Activated CD4-positive, alpha-beta T cell treated with anti-CD3 and anti-CD28 coated beads for 1 hour (primary cell): ENCODE measurements at places on chromosomes 3 and 15.

GRCh38 chr3:137759505-137759904 is 4.6 kb upstream of the SOX14 start:
- no peak for DNase-seq

DNA sequence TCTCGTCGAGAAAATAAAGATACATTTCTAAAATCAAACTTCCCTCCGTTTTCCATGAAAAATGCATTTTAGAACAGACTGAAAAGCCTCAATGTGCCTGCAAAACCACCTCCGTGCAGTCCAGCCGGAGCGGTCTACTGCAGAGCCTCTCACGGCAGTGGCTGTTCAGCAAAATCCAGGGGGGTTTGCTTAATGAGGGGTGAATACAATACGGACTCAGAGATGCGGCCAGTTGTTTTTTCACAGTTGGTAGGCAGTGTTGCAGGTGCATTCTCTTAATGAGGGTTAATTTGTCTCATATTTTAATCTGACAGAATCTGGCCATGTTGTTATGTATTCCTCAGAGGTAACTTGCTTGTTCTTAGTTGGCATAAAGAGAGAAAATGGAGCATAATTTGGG is 223.0 kb downstream of the EBLN2 start:
- DNase-seq: no peak

DNA sequence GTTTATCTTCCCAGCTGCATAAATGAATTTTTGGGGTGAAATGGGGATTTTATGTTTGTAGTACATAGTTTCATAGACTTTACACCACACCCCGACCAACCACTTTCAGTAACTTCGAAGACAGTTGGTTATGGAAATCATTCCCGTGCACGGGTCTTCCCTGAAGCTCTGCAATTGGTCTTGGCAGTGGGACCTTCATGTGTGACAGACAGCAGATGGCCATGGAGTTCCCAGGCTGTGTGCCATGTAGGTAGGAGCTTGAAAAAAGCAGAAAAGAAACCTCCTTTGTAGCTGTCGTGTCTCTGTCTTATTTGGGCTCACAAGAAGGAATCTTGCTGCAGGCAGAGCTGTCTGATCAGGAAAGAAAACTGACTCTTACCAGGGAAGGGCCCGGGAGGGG is 25.9 kb downstream of the EXOG start:
- DNase-seq: no peak

GRCh38 chr3:150370122-150370602 is 37.9 kb upstream of the TSC22D2 start:
- DNase-seq: no peak

DNA sequence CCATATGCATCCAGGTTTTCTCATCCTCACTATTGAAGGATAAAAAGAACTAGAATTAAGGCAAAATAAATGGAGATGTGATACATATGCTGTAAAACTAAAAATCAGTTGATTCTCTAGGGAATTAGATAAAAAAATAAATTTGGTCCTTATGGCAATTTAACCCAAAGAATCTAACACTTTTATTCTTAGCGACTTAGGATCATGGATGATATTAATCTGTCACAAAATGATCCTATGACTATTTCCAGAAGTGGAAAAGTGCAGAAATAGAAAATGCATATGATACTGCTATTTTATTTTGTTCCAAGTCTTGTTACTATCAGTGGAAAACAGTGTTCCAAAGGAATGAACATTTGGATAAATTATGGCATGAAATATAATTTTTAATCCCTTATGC is 746.3 kb downstream of the ROBO2 start:
- DNase-seq: no peak

DNA sequence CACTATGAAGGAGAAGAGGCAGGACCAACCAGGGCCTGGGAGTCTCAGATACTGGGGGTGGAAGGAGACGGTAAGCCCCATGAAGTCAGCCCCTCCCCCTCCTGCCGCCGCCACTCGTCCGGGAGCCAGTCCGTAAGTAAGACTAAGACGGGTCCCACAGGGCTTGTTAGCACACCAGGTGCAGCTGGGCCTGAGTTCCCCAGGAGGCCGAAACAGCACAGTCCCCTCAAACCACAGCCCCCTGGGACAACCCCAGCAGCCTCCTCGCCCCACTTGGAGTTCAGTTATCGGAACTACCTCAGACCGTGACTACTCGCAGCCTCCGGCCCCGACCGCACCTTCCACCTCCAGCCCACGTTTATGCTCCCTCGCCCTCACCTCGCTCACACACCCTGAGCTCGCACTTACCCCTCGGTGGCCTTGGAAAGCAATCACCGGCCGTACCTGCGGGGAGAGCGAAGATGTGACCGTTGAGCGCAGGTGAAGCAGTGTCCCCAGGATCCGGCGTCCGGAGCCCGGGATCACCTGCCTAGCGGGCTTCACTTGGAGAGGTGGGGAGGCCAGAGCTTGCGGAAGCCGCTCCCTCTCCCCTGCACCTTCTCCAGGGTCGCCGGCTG is 557 bp downstream of the ELL3 start:
- no peak for DNase-seq

DNA sequence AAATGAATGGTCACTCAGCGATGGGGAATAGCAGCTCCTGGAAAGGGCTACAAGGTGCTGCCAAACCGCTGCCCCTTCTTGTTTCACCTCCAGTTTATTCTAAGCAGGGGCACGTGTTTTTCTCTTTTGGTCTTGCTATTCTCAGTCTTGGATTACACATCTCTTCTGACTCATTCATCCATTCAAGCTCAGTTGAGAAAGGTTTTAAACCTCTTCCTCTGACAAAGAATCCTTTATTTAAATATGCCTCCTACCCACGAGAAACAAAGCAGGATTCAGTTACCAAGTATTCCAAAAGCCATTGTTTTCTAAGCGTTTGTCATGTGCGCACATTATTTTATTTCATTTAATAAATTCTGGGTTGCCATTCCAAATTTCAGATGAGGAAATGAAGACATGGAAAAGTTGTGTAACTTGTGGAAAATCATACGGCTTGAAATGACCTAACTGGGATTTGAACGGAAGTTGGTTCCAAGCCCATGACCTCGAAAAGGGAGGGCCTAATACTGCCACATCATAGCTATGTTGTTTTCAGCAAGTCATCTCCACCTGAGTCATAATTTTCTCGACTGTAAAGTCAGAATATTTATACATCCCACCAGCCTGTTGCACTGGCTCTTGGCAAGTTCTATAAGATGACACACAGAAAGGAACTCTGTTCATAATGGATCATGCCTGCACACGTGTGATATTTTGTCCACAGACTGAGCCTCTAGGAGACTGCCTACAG is 292.0 kb upstream of the SLCO3A1 start:
- DNase-seq: no peak

DNA sequence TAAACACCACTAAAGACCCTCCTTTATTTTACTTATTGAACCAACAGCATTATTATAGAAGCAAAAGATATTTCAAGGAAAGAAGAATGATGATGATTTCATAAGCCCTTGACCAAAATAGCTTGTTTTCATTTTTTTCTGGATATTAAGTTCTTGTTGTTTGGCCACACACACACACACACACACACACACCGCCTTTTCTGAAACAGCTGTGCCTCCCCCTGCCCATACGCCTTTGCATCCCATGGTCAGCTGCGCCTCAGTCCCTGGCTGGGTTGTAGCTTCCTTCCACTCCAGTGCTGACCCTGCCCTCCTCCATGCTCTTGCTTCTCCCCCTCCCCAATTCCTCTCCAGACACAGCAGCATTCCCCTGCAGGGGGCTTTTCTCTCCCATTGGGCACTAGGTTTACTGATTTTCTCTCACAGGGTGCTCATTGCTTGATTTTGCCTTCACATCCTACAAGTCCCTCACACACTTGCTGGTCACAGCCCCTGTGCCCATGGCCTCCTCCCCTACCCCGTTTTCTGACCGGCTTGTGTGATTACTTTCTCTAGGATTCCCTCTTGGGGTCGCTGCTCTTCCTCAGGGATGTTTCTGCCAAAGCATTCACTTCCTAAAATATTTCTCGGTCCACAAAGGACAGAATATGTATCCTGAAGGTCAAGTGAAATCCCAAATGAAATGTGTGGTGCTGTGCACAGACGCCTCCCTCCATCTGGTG is 18.4 kb downstream of the MESP1 start:
- DNase-seq: no peak

DNA sequence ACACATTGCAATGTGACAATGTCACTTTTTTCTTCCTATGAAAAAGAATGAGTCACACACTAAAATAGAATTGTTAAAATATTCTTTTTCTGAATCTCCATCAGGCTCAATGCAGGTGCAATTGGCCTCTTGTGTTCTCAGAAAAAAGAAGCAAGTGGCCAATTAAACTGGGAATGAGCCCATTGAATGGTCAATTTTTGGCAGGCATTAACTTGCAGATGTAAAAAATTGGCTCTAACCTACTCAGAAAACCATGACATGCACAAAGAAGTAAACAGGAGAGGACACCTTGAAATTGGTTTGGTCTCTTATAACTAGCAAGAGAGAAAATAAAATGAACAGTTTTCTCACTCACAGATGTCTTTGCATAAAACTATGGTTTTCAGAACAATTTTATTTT is 820.8 kb downstream of the TBL1XR1 start:
- no peak for DNase-seq

DNA sequence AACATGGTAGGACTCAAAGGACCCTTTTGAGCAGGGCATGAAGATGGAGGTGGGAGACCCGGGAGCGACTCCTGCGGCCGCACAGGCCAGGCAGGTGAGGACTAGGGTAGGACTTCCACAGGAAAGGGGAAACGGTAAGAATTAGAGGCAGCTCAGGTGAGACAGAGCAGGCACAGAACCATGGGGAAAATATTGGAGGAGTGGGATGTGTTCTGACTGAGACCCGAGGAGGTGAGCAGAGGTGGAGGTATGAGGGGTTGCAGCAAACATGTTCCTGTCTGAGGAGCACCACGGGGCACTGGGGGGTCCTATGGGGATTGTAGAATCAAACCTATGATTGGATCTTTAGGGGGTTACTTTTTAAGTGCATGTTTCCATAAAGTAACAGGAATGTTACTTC is 1.4 kb upstream of the ISG20 start:
- DNase-seq: no peak

DNA sequence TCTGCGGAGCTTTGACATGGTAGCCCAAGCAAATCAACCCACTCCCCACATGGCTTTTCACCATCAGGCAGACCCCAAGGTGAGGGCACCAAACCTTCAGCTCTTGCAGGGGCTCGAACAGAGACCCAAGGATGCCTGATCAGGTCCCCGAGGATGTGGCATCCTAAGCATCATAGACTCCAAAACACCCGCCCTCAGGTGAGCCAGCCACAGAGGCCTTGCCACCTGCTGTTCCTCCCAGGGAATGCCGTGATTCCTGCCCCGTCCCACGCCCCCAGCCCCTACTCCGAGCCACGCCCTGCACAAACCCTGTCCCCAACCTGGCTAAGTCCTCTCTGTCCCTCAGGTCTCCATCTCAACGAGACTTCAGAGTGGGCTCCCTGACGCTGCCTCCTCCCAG is 34.7 kb upstream of the SLC41A3 start:
- DNase-seq: no peak

- no peak for DNase-seq
Observed at GRCh38 chr3:112074616-112075497, 11.3 kb upstream of the C3orf52 start.

DNA sequence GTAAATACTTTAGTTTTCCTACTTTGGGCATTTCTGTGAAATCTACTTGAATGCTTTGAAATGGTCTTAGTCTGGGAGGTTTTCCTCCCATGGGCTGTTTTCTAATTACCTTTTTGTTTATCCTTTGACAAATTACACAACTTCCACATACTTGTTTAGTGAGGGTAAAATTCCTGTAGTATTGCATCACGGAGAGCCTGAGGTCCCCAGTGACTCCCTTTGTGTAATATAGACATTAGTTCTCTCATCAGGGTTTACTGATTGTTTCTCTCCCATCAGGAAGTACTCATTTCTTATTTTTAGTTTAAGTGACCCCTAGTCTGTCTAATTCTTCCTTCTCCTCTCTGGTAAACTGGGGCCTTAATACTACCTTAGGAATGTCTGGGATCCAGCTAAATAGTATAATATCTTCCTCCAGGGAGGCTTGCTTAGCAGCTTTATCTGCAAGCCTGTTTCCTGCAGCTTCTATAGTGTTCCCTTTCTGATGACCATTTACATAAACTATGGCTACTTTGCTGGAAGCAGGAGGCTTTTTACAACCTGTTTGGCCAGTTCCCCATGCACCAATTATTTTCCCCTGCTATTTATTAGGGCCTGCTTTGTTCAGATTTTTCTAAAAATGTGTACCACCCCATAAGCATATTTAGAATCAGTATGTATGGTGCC is 87.2 kb upstream of the XCR1 start:
- no peak for DNase-seq

DNA sequence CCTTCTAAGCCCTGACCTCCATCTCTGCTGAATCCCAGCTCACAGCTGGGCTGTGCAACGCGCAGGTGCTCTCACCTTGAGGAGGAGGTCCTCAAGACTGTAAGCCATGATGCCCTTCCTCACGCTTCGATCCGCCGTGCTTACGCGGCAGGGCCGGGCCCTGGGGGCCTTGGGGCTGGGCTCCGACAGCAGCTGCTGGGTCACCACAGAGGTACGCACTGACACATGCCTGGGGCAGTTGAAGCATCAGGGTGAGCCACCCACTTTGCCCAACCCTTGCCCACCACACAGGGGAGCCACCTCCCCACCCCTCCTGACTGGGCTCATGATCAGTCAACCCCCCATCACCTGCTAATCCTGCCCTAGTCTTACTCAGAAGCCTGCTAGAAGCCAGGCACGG is 3.1 kb downstream of the CIDEC start:
- DNase-seq: no peak

GRCh38 chr3:81742581-81742980 is 18.9 kb downstream of the GBE1 start:
- no peak for DNase-seq

DNA sequence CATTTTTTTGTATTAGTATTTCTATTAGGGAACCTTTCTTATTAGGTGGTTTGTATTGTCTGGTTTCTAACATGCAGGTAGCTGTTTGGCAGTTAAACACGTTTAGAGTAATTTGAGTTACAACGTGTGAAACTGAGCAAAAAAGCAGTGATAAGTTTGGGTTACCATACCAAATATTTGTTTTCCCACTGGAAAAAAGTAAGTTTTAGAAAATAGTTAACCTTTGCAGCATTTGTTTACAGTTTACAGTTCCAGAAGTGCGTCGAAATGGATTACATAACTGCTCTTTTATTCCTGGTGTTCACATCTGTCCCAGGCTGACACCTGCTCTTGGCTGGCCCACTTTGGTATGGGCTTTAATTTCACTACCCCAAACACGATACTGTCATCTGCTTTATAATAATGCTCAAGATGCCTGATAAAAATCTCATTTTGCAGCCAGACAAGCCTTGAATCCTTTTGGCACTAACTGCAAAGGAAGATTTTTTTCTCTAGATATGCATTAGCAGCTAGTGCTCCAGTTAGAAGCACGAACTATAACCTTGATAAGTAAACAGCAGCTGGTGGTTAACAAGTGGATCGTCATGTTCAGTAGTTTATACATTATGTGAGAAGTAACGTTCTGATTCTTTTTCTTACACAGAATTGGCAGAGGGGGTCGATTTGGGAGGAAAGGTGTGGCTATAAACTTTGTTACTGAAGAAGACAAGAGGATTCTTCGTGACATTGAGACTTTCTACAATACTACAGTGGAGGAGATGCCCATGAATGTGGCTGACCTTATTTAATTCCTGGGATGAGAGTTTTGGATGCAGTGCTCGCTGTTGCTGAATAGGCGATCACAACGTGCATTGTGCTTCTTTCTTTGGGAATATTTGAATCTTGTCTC is 5.3 kb downstream of the EIF4A2 start:
- no peak for DNase-seq
